Occipital lobe (tissue), 3 donors: ENCODE measurements at places on chromosomes 16 and 17.

GRCh38 chr16:1045993-1046911, 26.3 kb upstream of the SSTR5 start:
- peak; percentile 81 for DNase-seq

GRCh38 chr16:55046513-55046912, 115.8 kb downstream of the IRX5 start:
- no peak for DNase-seq

DNA sequence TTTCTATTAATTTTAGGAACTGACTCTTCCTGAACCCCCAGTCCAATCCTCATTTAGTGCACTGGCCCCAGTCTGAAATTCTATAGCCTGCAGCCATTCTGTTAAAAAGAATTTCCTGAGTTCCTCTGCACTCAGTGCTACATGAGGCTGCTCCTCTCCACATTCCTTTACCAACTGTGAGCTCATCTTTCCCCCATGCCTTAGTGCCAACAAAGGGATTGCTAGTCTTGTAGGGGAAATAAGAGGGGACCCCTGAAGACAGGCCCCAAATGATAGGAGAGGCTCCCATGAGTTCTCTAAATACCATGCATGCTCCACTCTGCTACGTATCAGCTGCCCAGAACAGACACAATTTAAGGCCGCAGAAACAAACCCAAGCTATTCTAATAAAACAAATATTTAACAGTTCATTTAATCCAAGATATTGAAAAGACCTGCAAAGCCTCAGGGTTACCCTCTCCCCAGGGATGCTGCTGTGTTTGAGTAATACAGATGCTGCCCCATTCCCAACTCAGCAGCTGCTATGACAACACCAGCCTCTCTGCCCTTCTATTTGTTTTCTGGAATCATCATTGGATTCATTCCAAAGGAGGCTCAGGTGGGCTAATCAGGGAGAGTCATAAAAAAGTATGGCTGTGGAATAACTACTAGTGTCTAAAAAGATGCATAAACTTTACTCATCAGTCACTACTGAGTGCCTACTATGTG, 228.5 kb downstream of the TOX3 start:
- DNase-seq: no peak

GRCh38 chr17:6853764-6854442, 22.4 kb upstream of the TEKT1 start:
- peak; percentile 7 for DNase-seq

DNA sequence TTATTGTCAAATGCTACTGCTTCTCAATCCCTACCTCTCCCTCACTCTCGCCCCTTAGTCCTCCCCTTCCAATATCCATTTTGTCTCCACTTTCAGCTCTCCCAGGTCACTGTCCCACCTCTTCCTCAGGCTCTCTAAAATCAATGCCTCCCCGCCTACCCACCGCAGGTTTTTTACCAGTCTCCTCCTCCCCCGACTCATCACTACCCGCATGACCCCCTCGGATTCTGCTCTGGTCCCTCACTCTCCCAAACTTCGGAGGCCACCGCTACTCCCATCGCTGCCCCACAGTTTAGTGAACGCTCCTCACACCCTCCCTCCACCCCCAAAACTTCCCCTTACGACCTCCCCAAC, 513 bp downstream of the CRLF3 start:
- DNase-seq: no peak

GRCh38 chr16:27408012-27408601, 6.1 kb downstream of the IL21R start:
- no peak for DNase-seq

GRCh38 chr17:5585287-5585794, 1.0 kb upstream of the NLRP1 start:
- no peak for DNase-seq

- no peak for DNase-seq
Measured at GRCh38 chr16:1413684-1414531, 596 bp downstream of the UNKL start.

GRCh38 chr16:53549970-53550690, 47.1 kb upstream of the AKTIP start:
- peak; percentile 14 for DNase-seq

- no peak for DNase-seq
Measured at GRCh38 chr17:80459234-80459633, 17.2 kb downstream of the NPTX1 start.

- no peak for DNase-seq
Measured at GRCh38 chr16:72749091-72749490, 298.8 kb downstream of the ZFHX3 start.

GRCh38 chr16:914440-914839, 56.3 kb downstream of the LMF1 start:
- DNase-seq: no peak

GRCh38 chr17:81412490-81413093, 17.3 kb downstream of the BAHCC1 start:
- DNase-seq: no peak

GRCh38 chr16:4580250-4580649, 24.1 kb downstream of the C16orf96 start:
- DNase-seq: no peak

DNA sequence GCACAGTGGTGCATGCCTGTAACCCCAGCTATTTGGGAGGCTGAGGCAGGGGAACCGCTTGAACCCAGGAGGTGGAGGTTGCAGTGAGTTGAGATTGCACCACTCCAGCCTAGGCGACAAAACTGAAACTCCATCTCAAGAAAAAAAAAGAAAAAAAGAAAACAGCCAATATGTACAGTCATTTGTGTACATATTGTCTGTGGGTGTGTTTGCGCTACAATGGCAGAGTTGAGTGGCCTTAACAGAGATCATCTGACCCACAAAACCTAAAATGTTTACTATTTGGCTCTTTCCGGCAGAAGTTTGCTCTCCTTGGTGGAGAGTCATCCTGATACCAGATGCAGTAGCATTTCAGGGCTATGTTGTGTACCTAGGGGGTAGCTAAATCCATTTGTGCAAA, 57.9 kb downstream of the ARSG start:
- DNase-seq: no peak

DNA sequence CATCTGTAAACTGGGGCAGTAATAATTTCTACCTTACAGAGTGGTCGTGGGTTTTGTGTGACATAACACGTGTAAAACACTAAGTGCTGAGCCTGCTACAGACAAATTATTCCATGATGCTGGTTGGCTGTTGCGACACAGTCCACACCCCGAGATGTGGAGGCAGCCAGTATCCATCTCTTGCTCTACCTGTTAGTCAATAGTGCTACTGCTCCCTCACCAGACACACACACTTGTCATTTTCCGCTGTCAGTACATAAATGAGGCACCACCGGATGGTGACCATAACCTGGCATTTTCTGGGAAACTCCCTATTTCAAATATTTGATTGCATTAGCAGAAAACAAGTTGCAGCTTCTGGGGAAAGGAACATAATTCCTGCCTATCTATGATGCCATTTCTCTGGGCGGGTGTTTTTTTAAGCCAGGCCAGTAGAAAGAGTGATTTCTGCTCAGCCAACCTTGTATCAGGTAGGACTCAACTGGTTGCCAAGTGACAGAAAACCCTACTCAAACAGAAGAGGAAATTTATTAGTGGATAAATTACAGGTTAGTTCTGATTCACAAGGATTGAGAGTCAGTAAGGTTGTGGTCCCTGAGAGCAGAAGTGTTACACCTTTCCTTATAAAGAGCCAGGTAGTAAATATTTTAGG, 24.1 kb downstream of the DNAJA2 start:
- DNase-seq: no peak

GRCh38 chr16:2385190-2385836, 43.9 kb upstream of the CCNF start:
- DNase-seq: no peak

DNA sequence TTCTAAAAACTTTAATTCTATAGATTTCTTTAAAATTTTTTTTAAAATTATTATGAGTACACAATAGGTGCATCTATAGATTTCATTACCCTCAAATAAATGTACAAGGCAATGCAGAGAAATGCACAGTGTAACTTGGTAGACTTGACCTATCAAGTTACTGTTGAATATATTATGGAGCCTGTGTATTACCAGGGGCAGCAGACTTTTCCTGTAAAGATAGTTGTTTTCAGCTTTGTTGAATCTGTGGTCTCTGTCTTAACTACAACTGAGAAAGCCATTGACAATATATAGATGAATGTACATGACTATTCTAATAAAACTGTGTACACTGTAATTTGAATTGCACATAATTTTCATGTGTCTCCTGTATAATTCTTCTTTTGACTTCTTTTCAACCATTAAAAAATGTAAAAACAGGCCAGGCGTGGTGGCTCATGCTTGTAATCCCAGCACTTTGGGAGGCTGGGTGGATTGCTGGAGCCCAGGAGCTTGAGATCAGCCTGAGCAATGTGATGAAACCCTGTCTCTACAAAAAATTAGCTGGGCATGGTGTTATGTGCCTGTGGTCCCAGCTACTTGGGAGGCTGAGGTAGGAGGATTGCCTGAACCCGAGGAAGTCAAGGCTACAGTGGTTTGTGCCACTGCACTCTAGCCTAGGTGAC, 39.4 kb downstream of the TENT4B start:
- DNase-seq: no peak
